ENCODE measurements at places on chromosomes 11 and 22.

DNA sequence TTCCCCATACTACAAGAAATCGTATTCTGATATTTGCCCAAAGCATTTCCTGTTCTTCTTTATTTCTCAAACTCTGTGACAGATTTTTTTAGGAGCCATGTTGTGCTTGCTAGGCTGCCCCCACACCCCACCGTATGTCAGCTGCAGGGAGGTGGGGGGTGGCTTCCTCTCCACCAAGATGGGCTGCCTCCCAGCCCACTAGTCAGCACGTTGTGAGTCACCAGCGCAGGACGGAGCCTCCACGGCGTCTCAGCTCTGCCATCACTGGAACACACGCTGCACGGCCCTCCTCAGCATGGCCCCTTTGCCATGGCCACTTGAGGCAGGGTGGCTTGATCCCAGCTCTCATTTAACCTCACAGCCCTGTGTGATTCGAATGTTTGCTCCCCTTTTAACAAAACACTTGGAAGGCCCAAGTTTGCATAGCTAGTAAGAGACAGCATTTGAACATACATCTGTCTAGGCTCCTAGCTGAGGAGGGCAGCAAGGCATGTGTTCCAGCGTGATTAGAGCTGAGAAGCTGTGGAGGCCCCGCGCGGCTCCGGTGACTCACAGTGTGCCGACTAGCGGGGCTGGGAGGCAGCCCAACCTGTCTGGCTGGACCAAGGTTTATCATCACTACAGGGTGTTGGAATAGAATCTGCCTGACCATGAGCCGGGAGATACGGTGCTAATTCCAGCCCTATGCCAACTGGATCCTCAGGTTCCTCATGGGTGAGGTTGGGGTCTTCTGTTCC, 180.7 kb upstream of the NCAM1 start:
- no peak for DNase-seq

DNA sequence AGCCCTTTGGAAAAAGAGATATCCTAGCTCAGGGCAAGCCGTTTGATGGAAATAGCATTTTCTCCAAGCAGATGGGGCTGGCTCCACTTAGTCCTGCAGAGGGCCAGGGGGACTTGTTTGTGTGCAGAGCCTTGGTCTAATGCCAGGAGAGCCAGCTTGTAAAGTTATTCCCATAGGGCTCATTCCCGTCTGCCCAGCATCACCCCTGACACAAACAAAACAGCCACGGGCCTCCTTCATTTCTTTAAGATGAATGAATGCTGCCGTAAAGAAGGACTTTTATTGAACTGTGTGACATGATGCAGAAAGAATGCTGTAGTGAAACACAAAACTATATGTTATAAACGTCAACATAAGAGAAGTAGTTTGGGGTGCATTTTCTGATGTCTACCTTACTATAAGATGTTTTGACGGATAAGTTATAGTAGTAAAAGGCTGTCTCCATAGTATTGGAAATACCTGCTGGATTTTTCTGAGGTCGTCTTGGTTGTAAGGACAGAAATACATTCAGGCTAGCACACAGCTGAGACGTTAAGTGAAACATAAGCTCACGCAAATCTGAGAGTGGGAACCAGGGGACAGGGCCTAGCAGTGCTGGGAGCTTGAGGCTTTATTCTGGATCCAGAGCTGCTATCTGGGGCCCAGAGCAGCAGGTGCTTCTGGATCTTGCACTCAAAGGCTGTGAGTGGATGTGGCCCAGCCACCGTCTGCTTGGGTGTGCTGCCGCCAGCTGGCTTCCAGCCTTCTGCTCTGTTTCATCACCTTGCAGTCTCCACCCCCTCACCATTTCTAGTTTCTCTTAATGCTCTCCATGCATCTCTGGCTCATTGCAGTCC, 53.3 kb downstream of the NCAM1 start:
- DNase-seq: no peak

GRCh38 chr11:62999649-63000048, 14.9 kb upstream of the SLC22A6 start:
- no peak for DNase-seq

DNA sequence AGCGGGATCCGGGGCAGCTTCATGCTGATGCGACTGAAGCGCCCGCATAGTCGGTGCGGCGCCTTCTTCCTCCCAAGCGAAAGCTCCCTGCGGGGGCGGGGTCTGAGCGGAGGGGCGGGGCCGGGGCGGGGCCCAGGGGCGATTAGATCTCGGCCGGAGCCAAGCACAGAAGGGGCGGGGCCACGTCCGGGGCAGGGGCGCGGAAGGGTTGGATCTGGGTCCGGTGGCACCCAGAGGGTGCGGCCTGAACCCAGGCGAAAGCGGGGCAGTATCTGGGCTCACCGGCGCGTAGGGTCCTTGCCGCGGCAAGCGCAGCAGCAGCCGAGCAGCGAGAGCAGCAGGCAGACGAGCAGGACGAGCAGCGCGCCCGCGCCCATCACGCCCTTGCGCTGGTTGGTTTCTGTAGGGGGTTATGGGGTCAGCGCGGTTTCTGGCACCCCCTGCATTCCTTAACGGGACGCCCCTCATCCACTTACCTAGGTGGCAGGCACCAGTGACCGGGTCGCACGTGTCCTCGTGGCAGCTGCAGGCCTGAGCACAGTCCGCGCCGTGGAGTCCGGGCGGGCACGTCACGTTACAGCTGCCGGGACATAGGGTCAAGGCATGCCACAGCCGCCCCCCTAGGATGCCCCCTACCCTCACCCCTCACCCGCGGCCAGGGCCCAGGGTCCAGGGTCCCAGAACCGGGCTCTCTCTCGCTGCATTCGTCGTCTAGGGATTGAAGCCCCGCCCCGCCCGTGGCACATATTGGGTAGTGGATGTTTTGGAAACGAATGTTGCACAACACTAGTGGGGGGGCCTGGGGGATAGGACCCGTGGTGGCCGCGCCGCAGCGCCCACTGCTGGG, 8.1 kb downstream of the SCARF2 start:
- DNase-seq: no peak

- no peak for DNase-seq
Observed at GRCh38 chr11:65055538-65055937, 2.8 kb downstream of the NAALADL1 start.

DNA sequence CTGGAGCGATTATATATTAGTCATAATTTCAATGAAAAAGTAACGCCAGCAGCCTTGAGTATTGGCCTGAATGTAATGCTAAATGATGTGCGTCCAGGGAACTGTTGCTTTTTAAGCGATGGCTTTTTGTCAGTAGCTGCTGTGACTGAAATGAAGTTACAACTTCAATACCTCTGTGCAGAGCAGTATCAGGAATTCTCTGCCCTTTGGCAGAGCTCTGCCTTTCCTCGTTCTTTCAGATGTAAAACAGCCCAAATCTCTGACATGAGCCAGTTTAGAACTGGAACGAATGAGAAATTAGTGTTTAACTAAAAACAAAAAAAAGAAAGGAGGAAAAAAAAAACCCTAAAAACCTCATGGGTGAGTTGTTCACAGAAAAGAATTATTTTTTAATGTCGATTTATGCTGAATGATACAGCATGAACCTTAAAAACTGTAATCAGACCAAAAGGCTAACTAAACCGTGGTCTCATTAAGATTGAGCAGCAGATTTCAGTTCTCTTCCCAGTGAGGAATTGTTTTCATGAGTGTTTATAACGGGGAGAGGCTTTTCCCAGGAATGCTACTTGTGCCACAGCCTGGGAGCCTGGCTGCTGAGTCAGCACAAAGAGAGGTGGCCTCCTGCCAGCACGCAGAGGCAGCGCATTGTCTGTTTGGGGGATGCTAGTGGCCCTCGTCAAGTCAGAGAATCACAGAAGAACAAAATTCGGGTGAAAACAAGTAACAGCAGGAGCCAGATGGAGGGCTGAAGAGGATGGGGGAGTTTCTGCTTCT, 146.2 kb upstream of the RASSF10 start:
- DNase-seq: peak; percentile 78

DNA sequence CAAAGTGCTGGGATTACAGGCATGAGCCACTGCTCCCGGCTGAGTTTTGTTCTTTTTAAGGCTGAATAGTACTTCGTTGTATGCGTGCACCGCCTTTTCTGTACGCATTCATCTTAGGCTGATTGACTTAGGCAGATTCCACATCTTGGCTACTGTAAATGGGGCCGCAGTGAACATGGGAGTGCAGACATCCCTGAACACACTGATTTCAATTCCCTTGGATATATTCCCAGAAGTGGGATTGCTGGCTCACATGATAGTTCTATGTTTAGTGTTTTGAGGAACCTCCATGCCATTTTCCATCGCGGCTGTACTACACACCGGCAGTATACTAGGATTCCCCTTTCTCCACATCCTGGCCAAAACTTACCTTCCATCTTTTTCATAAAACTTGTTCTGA, 10.4 kb upstream of the ZNF74 start:
- DNase-seq: no peak

DNA sequence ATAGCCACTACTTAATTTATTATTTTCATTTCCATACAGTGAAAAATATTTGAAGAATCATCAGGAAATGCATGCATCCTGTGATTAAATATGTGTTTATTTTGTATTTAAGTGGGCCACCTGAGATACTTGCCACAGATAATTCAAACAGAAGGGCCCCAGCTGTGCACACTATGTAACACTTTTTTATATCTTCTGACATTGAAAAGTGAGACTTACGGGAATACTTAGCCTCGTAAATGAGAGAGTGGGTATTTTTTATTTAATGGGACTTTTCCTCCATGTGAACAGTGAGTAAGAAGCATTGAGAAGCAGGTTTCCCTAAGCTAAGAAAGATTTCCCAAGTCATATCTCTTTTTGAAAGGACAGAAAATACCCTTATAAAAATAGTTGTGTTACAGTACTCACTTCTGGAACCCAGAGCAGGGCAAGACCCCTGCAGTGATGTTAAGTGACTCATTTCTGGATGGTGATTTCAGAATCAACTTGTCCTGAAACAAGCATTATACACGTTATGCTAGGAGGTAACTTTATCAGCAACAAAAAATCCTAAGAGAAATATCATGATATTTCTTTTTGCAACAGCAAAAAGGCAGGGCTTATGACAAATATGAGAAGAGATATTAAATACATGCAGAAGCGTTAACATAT, 478.1 kb upstream of the CHORDC1 start:
- peak; percentile 53 for DNase-seq

- DNase-seq: no peak
Observed at GRCh38 chr11:72738199-72739141, 13.7 kb downstream of the ARAP1 start.

GRCh38 chr22:49136816-49137180, 690.9 kb downstream of the BRD1 start:
- DNase-seq: no peak

GRCh38 chr11:119421941-119422808, 797 bp downstream of the THY1 start:
- no peak for DNase-seq

DNA sequence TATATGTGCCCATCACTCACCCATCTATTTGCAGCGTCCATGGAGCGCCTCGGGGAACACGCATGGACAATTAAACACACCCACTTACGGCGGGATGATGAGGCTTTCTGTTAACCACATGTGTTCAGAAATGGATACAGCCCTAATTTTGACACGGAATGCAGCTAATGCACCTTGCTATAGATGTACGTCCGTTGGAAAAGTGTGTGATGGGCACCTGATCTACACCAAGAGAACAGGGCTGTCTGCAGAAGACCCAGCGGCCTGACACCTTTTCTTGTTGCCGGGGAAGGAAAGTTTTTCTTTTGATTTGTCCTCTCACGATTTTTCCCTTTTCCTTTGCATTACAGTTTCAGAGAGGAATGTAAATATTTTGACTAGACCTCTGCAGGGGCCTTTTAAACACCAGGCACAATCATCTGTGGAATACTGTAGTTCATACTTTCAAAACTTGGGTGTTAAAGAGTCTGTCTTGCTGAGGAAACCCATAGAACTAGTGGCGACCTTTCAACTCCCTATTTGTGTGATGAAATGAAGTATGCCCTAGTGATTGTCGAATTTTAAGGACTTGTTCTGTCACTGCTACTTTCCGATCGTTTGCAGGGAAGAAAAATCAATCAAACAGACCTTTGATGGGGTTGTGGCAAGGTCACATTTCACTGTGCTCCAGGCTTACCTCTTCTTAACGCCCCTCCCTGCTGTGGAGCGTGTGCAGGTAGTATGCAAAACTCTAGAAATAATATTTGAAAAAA, 16.5 kb upstream of the PAX6 start:
- no peak for DNase-seq

DNA sequence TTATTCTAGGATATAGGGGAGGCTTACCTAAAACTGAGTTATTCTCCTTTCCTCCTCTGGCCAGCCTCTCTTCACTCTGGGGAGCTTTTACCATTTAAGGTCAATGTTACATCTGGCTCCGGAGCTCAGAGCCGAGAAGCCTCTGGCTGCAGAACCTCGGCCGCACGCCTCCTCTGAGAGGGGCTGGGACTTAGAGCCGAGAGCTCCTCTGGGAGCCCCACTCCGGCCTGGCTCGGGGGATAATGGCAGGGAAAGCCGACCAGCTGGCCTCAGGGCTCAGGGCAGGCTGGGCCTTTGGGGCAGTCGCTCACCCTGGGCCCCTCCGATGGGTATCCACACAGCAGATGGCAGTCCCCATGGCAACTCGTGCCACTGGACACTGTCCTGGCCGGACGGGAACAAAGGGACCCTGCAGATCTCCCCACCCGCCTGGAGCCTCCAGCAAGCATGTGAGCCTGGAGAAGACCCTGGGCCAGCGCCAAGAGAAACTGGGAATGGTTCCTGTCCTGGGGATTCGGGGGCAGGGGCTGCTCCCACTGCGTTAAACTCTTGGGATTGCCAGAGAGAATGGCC, at the start of gene IRAG1:
IRAG1 (minus strand) TSS at position 247 of the 573 bp plus-strand sequence; CDS start at position 94, 153 bp downstream.
- peak; percentile 52 for DNase-seq

- DNase-seq: no peak
Observed at GRCh38 chr11:123531325-123531724, 101.3 kb downstream of the GRAMD1B start.

- no peak for DNase-seq
Observed at GRCh38 chr11:121137005-121137404, 36.0 kb downstream of the TECTA start.

GRCh38 chr11:37230865-37231264, 632.8 kb upstream of the RAG2 start:
- no peak for DNase-seq

- no peak for DNase-seq
Observed at GRCh38 chr22:45768490-45768889, 96.9 kb downstream of the ATXN10 start.

DNA sequence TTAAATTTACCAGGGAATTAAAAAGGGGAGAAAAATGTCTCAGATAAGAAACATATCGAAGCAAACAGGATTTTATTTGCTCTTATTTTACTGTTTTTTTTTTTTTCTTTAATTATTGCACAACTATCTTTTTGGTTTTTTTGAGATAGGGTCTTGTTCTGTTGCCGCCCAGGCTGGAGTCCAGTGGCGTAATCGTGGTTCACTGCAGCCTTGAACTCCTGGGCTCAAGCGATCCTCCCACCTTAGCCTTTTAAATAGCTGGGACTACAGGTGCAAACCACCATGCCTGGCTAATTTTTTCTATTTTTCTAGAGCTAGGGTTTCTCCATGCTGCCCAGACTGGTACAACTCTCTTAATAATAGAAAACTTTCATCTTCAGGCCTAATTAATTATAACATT, 32.5 kb downstream of the DRG1 start:
- no peak for DNase-seq

All from brain microvascular endothelial cell (primary cell).